Subcutaneous preadipocyte (primary cell): ENCODE measurements at places on chromosomes 3 and 15. TPM values are rescaled to one million over a fixed set of nuclear protein-coding genes. Genes with fewer than 3 reads are reported as not detected.

The ANKRD63 gene
- not detected in 2 replicates for total RNA-seq

The HESX1 gene
- 0.37 and 1.2 TPM in 2 replicates for total RNA-seq

The BCHE gene
- total RNA-seq, result 1.1 and 4.1 TPM in 2 replicates

The ANKDD1A gene
- 6.1 and 7.0 TPM in 2 replicates for total RNA-seq

The GOLGA8T gene
- not detected in 2 replicates for total RNA-seq

The CFAP100 gene
- total RNA-seq, result not detected in 2 replicates

The C3orf85 gene
- total RNA-seq, result not detected in 2 replicates

The ZBED2 gene
- total RNA-seq, result not detected in 2 replicates

The RNF7 gene
- 28.5 and 36.7 TPM in 2 replicates for total RNA-seq

The NPTN gene
- total RNA-seq, result 63.6 and 81.5 TPM in 2 replicates

The GOLGA6D gene
- not detected in 2 replicates for total RNA-seq

The SLC6A20 gene
- total RNA-seq, result not detected in 2 replicates

The DZIP1L gene
- total RNA-seq, result 15.8 and 27.2 TPM in 2 replicates

The CKMT1A gene
- not detected in 2 replicates for total RNA-seq

The TM6SF1 gene
- 0.20 TPM in 1 of 2 replicates, not detected in the other for total RNA-seq

The ZPLD1 gene
- total RNA-seq, result not detected in 2 replicates

The RUBCN gene
- total RNA-seq, result 12.5 and 16.2 TPM in 2 replicates

The CDHR4 gene
- total RNA-seq, result 0.37 TPM in 1 of 2 replicates, not detected in the other

The EIF1B gene
- total RNA-seq, result 15.2 and 22.8 TPM in 2 replicates

The DET1 gene
- 7.0 and 9.0 TPM in 2 replicates for total RNA-seq

The DUOX1 gene
- total RNA-seq, result under 0.01 TPM in 1 of 2 replicates, not detected in the other

The CLSTN2 gene
- 0.20 and 0.37 TPM in 2 replicates for total RNA-seq

The PRKAR2A gene
- 35.6 and 57.3 TPM in 2 replicates for total RNA-seq

The P2RY1 gene
- under 0.01 and 0.39 TPM in 2 replicates for total RNA-seq

The NTRK3 gene
- not detected in 2 replicates for total RNA-seq
